NCI-H82 (cell line): ENCODE measurements at places on chromosomes 6 and 20.
A peak's percentile ranks its signal among the peaks of the same experiment; 100 is the strongest.

DNA sequence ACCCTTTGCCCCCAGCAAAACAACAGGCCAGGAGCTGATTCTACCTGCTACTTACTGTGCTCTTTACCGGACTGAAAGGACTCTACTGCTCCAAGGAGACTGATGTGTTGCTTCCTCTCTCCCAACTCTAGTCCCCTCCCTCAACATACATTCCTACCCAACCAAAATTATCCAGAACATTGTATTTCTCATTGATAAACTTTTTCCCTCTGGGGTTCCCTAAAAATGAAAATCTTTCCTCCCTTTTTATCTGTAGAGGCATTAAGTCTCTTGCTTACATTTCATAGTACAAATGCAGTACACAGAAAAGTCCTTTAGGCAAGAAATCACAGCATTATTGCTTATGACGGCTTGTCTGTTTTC, 940 bp upstream of the HS3ST5 start:
- DNase-seq: no peak

GRCh38 chr6:35388030-35388429, 45.7 kb downstream of the PPARD start:
- no peak for DNase-seq

DNA sequence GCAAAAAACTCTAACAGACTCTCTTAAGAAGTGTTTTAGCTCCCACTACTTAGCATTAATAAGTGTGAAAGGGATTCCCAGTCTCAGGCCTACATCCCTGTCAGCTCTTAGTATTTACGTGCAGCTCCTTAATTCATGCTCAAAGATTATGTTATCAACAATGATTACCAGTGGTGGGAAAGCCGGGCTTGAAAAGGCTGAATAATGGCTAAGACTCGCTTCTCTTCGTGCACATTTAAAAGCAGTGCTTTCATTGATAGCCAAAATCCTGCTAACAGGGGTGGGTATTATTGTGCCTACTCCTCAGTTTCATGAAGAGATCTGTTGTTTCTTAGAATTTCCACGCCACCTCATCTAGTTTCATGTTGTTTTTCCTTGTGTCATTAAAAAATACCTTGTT, 518.8 kb downstream of the GRIK2 start:
- DNase-seq: peak; percentile 70

GRCh38 chr20:38168791-38169589, 3.9 kb upstream of the TGM2 start:
- DNase-seq: no peak

- peak; percentile 32 for DNase-seq
These were observed 3.3 kb downstream of the CAPN11 start for GRCh38 chr6:44161997-44162338.

- peak; percentile 59 for DNase-seq
These were observed at the start of gene SIRPA for GRCh38 chr20:1894951-1895673. SIRPA (plus strand) TSS chr20:1895407; CDS start chr20:1895448, 41 bp downstream.

GRCh38 chr20:30811885-30812671, 445.4 kb upstream of the DEFB115 start:
- DNase-seq: peak; percentile 89

DNA sequence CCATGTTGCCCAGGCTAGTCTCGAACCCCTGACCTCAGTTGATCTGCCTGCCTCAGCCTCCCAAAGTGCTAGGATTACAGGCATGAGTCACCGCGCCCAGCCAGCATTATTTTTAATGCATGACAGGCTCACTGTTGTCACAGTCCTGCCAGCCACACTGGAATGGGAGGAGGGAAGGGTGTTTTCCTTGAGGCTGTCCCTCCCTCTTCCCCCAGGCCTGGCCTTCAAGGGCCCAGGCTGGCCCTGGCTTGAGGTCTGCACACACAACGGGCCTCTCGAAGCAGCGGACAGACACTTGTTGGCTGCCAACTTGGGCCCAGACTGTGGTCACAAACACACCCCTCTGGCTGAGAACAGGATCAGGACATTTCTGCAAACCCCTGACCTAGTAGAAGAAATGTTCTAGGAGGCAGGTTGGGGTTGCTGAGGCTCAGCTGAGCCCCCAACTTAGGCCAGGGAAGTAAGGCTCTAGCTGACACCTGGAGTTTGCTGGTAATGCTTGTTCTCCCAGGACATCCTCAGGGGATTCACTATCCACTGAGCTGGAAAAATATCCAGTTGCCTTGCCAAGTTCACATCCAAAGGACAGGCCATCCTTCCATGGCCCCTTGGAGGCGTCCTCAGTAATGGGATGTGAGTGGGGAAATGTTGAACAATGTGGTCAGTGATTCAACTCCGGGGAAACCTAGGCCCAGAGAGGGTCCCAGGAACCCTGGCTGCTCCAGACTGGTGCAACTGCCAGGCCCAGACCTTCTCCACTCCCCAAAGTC, 9.9 kb downstream of the SNTA1 start:
- DNase-seq: no peak
